Astrocyte (in vitro differentiated cells and primary cell): ENCODE measurements at places on chromosomes 1 and 21. TPM values are rescaled to one million over a fixed set of nuclear protein-coding genes. Genes with fewer than 3 reads are reported as not detected.

GRCh38 chr1:55896210-55896609 lies 681.0 kb upstream of the USP24 start:
- no peak overlapping the region for H3K4me3 ChIP-seq
- no peak for DNase-seq
- no peaks in the 10 kb centered on the region for H3K27me3 ChIP-seq

DNA sequence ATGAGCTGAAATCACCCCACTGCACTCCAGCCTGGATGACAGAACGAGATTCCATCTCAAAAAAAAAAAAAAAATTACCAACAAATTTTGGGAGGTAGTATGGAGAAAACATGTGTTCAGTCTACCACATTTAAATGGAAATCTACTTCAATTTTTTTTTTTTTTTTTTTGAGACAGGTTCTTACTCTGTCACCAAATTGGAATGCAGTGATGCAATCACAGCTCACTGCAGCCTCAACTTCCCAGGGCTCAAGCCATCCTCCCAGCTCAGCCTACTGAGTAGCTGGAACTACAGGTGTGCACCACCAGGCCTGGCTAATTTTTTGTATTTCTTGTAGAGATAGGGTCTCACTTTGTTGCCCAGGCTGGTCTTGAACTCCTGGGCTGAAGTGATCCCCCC lies 82.1 kb downstream of the GFI1 start:
- no peak overlapping the region for H3K4me3 ChIP-seq
- no peak overlapping the region for H3K27ac ChIP-seq
- peak; percentile 34 for DNase-seq

Gene ATP1A2
- total RNA-seq, result 2.5 and 3.5 TPM in 2 replicates

DNA sequence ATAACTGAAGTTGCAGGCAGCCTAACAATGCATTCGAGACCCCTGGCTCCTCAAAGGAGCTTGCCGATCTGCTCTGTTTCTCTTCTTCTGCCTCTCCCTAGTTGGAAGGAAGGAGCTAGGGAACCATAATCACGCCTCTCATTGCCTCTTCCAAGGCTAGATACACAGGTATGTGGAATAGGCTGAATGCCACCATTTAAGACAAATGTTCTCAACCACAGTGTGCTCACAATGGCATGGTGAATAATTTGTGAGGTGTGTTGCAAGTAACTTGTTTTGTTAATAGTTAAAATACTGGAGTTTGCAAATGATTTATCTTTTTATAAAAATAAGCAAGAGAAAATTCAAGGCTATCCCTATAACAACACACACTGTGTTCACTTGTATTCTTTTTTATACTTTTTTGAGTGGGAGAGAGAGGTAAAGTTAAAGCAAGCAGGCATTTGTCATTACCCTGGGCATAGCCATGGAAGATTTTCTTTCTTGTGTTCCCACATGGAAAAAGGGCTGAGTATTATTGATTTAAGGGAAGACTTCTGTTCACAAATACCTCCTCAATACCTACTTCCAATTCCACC lies 45.4 kb upstream of the SYT6 start:
- DNase-seq, result no peak
- H3K36me3 ChIP-seq, result no peaks in the 10 kb centered on the region
- H3K27ac ChIP-seq, result no peak overlapping the region
- H3K4me1 ChIP-seq, result no peaks in the 10 kb centered on the region
- H3K27me3 ChIP-seq, result peaks cover 15% of the 10 kb centered on the region
- no peak overlapping the region for H3K4me3 ChIP-seq

- no peaks in the 10 kb centered on the region for H3K4me1 ChIP-seq
- H3K36me3 ChIP-seq, result peaks cover 13% of the 10 kb centered on the region
- no peaks in the 10 kb centered on the region for H3K27me3 ChIP-seq
These were observed 13.4 kb downstream of the RRAGC start for GRCh38 chr1:38846210-38846609.

- no peaks in the 10 kb centered on the region for H3K27me3 ChIP-seq
- peak overlapping the region; percentile 47 for H3K27ac ChIP-seq
- peaks cover 18% of the 10 kb centered on the region for H3K4me1 ChIP-seq
- H3K36me3 ChIP-seq, result no peaks in the 10 kb centered on the region
- no peak overlapping the region for H3K4me3 ChIP-seq
These were observed 560.5 kb downstream of the KIF26B start for GRCh38 chr1:245715291-245715701.

Gene GPN2
- 24.5 and 25.5 TPM in 2 replicates for total RNA-seq

- no peak overlapping the region for H3K4me3 ChIP-seq
- no peak for DNase-seq
- peaks cover 18% of the 10 kb centered on the region for H3K36me3 ChIP-seq
- no peak overlapping the region for H3K27ac ChIP-seq
- no peaks in the 10 kb centered on the region for H3K27me3 ChIP-seq
These were observed 11.3 kb downstream of the MRAP start for GRCh38 chr21:32309906-32310460.

Gene GUCA2B
- total RNA-seq, result not detected in 2 replicates
